ENCODE measurements at places on chromosomes 6 and 20. TPM values are rescaled to one million over a fixed set of nuclear protein-coding genes. Genes with fewer than 3 reads are reported as not detected.

Gene HLA-DRA
- total RNA-seq: 100 TPM

Gene KCNK5
- total RNA-seq: 0.86 TPM

Gene MYCT1
- 1.5 TPM for total RNA-seq

DNA sequence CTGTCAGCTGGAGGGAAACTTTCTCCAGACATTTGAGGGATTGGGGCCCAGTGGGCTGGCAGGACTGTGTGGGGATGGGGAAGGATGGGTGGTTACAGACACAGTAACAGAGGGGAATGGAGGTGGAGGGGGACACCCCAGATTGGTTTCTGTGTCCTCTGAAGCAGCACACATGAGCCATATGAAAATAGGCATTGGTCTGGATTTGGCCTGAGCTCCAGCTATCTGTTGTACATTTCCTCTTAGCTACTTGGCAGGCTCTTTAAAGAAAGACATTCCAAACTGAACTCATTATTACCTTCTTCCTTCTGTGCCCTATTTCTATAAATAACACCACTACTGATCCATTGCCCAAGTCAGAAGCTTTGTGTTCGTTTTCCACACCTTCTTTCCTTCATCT is 72.0 kb upstream of the PRL start:
- H3K36me3 ChIP-seq: no peaks in the 10 kb centered on the region
- DNase-seq: no peak
- no peaks in the 10 kb centered on the region for H3K4me1 ChIP-seq
- H3K4me3 ChIP-seq: no peak overlapping the region

DNA sequence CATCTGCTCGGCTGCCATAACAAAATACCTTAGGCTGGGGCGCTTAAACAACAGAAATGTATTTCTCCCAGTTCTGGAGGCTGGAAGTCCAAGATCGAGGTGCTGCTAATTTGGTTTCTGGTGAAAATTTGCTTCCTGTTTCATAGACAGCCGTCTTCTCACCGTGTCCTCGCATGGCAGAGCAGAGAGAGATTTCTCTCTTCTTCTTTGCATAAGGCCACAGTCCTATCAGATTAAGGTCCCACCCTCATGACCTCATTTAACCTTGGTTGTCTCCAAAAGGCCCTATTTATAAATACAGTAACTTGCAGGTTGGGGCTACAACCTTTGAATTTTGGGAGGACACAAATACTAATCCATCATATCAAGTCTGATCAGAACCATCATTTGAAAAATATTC is 544.3 kb downstream of the KIF16B start:
- DNase-seq: no peak
- no peak overlapping the region for H3K4me3 ChIP-seq
- no peaks in the 10 kb centered on the region for H3K27me3 ChIP-seq
- H3K4me1 ChIP-seq: no peaks in the 10 kb centered on the region
- H3K36me3 ChIP-seq: no peaks in the 10 kb centered on the region
- H3K27ac ChIP-seq: no peak overlapping the region

- no peak for DNase-seq
- H3K4me1 ChIP-seq: peaks cover 31% of the 10 kb centered on the region
- no peak overlapping the region for H3K4me3 ChIP-seq
Observed at GRCh38 chr20:51397137-51397536, 145.4 kb downstream of the NFATC2 start.

DNA sequence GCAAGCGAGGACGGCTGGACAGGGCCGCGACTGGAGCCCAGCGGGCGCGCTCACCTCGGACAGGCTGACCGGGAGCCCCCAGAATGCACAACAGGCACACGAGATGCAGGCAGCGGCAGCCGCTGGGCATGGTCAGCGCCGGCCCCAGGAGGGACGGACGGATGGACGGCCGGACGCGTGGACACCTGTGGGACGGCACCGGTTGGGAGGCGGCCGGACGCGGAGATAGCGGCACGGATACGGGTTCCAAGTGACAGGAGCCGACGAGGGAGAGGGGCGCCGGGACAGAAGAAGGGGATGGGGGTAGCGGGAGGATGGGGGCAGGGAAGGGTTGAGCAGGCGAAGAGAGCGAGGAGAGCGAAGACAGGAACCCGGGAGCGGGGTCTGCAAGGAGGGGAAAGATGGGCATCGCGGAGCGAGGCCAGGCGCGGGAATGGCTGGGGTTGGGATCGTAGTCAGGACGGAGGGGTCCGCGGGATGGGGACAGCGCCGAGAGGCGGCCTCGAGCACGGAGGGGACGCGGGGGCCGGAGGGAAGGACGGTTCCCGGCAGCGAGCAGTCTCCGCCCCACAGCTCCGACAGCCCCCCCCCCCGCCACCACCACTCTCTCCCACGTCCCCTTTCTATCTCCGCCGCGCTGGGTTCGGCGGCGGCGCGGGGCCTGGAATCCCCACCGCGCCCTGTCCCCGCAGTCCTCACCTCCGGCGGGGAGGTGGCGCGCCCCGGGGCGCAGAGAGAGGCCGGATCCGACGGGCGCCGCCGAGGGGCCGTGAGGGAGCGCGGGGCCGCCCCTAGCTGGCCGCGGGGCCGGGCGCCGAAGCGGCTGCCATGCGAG is 435 bp downstream of the DLK2 start:
- H3K4me1 ChIP-seq: peaks cover 15% of the 10 kb centered on the region
- peak; percentile 27 for DNase-seq
- H3K4me3 ChIP-seq: no peak overlapping the region
- no peaks in the 10 kb centered on the region for H3K27me3 ChIP-seq
- H3K36me3 ChIP-seq: peaks cover 16% of the 10 kb centered on the region

DNA sequence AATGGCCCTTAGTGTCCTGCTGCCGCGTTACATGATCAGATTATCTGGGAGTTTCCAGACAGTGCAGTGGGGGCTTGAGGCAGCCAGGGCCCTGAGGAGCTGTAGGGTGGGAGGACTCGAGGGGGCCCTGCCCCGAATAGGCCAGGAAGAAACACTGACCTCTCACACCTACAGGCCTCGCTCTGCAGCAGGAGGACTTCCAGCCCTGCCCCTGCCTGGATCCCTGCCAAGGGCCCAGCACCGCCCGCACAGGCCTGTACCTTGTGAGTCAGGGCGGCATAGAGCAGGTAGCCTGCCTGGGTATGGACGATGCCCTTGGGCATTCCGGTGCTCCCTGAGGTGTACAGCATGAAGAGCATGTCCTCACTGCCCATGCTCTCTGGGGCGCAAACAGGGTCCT is 30.1 kb upstream of the APMAP start:
- no peak for DNase-seq
- H3K4me3 ChIP-seq: no peak overlapping the region
- H3K36me3 ChIP-seq: peaks cover 53% of the 10 kb centered on the region
- H3K27ac ChIP-seq: no peak overlapping the region

DNA sequence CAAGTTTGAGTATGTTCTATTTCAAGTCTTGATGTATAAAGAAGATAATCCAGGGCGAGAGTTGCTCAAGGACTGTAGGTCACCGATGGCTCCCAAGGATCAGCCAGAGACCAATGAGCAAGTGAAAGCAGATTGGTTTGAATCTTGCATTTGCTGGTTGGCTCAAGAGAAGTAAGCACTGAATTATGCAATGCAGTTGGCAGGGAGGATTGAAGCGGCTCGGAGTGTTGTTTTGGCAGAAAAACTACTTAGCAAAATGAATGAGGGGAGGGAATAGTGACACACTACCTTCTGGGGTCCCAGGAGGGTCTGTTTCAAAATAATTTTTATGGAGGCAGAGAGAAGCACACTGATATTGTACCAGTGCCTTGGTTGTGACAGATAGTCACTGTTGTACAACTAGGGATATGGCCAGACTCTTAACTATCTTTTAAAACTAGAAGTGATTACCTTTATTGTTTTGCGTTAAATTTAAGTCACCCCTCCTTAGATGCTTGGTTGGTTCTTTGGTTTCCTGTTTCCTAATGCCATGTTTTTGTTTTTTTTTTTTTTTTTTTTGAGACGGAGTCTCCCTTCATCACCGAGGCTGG is 15.7 kb downstream of the SASH1 start:
- H3K36me3 ChIP-seq: no peaks in the 10 kb centered on the region
- no peak overlapping the region for H3K27ac ChIP-seq
- no peak overlapping the region for H3K4me3 ChIP-seq
- no peak for DNase-seq
- no peaks in the 10 kb centered on the region for H3K4me1 ChIP-seq

GRCh38 chr6:148620579-148621298 is 126.1 kb upstream of the UST start:
- H3K36me3 ChIP-seq: no peaks in the 10 kb centered on the region
- H3K4me3 ChIP-seq: no peak overlapping the region
- H3K27me3 ChIP-seq: no peaks in the 10 kb centered on the region
- no peaks in the 10 kb centered on the region for H3K4me1 ChIP-seq
- H3K27ac ChIP-seq: no peak overlapping the region

GRCh38 chr20:53621482-53622246 is 28.0 kb upstream of the ZNF217 start:
- H3K4me1 ChIP-seq: peaks cover 28% of the 10 kb centered on the region
- no peaks in the 10 kb centered on the region for H3K36me3 ChIP-seq
- peak overlapping the region; percentile 60 for H3K27ac ChIP-seq
- no peak for DNase-seq
- H3K27me3 ChIP-seq: no peaks in the 10 kb centered on the region
- H3K4me3 ChIP-seq: peak overlapping the region; percentile 54

GRCh38 chr6:134564705-134565104 is 246.8 kb upstream of the SGK1 start:
- no peaks in the 10 kb centered on the region for H3K36me3 ChIP-seq
- H3K4me3 ChIP-seq: no peak overlapping the region
- H3K4me1 ChIP-seq: no peaks in the 10 kb centered on the region
- no peak overlapping the region for H3K27ac ChIP-seq
- peaks cover 6% of the 10 kb centered on the region for H3K27me3 ChIP-seq
- no peak for DNase-seq

DNA sequence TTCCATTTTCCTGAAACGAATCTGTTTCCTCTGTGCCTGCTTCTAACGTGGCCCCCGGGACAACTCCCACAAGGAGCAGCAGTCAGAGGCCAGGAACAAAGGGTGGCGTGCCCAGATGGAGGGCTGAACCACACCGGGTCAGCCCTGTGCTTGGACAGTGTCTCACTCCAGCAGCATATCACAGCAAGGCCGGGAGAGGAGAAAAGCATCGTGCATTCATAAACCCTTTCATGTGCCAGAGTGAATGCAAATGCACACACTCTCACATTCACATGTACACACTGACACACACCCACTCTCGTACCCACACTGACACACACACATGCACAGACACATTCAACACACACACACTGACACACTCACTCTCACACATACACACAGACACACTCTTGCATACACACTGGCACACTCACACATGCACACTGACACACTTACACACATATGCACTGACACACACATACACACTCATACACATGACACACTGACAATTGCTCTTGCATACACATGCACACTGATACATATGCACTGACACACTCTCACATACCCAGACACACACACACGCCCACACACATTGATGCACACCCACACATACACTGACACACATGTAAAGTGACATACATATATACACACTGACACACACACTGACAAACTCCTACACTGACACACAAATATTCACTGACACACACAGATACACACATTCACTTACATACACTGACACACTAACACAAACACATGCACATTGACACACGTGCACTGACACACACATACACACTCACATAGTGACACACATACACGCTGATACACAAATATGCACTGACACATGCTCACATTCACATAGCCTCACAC is 237.0 kb downstream of the LRFN2 start:
- no peaks in the 10 kb centered on the region for H3K36me3 ChIP-seq
- H3K27me3 ChIP-seq: no peaks in the 10 kb centered on the region
- no peak overlapping the region for H3K4me3 ChIP-seq

DNA sequence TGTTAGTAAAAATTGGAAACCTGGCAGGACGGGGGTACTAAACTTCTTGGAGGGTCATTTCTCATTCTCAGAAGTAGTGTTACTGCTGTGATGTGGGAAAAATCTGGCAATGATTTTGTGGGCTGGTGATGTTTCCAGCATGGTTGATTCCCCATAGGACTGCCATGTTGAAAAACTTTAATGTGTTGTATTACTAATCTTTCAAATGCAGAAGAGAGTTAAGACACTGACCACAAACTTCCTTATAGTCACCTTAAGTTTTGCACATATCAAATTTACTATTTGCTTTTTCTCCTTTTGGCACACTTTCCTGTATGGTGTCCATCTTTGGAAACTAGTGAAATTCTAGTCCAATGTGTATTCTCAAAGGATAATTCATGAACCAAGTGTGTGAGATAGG is 236.2 kb upstream of the TAB2 start:
- no peaks in the 10 kb centered on the region for H3K36me3 ChIP-seq
- no peak overlapping the region for H3K27ac ChIP-seq
- no peak for DNase-seq
- H3K4me1 ChIP-seq: peaks cover 48% of the 10 kb centered on the region

DNA sequence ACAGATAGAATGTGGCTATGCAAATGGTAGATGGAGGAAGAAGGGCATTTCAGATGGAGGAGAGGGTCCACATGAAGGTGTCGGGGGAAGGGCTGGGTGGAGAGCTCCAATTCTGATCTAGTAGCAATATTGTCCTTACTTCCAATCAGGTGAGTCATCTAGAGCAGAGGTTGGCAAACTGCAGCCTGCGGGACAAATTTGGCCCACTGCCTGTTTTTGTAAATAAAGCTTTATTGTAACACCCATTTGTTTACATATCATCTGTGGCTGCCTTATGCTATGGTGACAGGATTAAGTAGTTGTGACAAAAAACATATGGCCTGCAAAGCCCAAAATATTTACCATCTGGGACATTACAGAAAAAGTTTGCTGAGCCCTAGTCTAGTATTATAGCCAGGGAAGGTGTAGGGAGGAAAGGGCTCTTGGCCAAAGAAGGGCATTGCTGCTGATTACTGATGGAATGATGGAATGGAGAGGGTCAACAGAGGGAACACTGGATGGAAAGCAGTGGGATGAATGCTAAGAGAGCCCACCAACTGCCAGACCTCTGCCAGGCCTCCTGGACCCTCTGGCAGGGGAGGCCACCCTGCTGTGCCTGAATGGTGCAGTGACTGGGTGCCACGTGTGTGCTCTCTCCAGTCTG is 79.8 kb downstream of the SLC22A23 start:
- peaks cover under 1% of the 10 kb centered on the region for H3K4me1 ChIP-seq
- no peak overlapping the region for H3K4me3 ChIP-seq
- no peak overlapping the region for H3K27ac ChIP-seq
- DNase-seq: no peak

DNA sequence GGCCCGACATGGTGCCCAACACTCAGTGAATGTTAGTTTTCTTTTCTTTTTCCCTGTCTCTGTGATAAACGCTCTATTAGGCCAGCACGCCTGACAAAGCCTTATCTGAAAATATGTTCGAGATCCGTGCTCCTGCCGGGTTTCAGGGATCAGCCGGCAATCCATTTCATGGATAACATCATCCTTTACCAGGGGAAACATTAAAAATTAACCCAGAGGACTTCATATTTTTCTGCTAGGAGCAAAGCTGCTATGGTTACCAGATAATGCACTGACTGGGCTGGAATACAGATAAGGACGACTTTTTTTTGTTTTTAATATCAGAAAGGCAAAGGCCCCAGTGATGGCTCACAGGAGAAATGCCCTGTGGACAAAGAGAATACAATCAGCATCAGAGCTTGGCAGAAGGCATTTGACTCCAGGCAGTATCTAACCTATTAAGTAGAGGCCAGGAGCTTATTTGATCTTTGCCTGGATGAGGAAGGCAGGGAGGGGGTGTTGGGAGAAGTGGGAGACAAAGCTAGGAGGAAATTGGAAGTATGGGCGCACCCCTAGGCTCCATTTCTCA is 482.0 kb upstream of the CHD6 start:
- H3K4me3 ChIP-seq: no peak overlapping the region
- H3K4me1 ChIP-seq: no peaks in the 10 kb centered on the region
- no peaks in the 10 kb centered on the region for H3K27me3 ChIP-seq
- no peak overlapping the region for H3K27ac ChIP-seq
- DNase-seq: no peak
- no peaks in the 10 kb centered on the region for H3K36me3 ChIP-seq
